ENCODE measurements at places on chromosomes 3 and 15.

- no peak for DNase-seq
These were observed 27.6 kb downstream of the TBC1D2B start for GRCh38 chr15:78049691-78050440.

GRCh38 chr15:68621535-68621934, 42.7 kb downstream of the CORO2B start:
- no peak for DNase-seq

GRCh38 chr3:100710261-100710968, 1.1 kb downstream of the TFG start:
- DNase-seq: peak; percentile 54

DNA sequence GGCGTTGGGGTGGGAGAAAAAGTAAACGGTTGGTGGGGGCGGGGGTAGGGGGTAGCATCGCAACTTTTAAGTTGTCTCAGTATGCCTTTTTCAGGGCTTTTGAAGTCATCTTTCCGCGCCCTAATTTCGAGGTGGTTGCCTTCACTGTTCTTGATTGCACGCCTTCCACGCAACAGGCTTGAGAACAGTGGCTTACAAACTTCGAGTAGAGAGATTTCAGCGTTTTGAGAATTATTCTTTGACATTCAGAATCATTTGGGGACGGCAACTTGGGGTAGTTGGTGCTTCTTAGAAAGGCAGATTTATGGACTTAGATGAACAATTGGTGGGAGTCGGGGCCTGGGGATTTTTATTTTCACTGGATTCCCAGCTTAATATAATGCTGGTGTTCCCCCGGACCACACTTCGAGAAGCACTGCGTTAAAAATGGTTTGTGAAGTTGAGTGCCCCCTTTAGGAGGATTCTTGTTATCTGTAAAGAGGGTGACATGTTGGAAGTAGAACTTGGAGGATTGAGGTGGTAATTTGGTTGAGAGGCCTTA, 880 bp downstream of the PPP4R2 start:
- DNase-seq: peak; percentile 36

- no peak for DNase-seq
These were observed 2.4 kb upstream of the C3orf20 start for GRCh38 chr3:14672588-14672987.

GRCh38 chr15:77497110-77497737, 76.5 kb downstream of the HMG20A start:
- peak; percentile 74 for DNase-seq

GRCh38 chr15:95261546-95261945, 1030.2 kb downstream of the MCTP2 start:
- no peak for DNase-seq

DNA sequence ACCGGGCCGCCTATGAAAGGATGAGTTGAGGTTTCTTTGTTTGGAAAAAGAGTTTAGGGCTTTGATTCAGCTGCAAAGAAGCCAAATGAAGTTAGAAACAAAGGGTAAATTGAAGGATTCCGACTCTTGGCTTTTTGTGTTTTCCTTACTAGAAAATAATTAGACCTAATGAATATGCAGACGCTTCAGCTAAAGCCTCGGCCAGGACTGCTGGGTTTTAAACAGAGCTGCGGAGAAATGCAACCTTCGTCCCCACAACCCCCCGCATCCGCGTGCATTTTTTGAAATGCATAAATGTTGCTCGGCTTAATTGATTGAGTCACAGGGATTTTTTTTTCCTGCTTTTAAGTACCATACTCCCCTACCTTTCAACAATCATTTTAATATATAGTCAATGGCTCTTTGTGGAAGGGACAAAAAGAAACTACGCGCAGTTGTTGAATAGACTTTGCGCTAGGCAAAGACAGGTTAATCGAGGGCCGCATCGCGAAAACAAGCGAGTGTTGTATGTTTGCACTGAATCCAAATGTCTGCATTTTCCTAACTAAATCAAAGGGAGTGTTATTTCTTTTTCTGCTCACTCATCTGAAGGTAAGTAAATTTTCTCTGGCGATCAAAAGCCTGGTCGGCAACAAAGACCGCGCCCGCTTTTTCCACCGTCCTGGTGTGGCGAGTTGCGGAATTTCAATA, 1.3 kb upstream of the ZIC4 start:
- no peak for DNase-seq

DNA sequence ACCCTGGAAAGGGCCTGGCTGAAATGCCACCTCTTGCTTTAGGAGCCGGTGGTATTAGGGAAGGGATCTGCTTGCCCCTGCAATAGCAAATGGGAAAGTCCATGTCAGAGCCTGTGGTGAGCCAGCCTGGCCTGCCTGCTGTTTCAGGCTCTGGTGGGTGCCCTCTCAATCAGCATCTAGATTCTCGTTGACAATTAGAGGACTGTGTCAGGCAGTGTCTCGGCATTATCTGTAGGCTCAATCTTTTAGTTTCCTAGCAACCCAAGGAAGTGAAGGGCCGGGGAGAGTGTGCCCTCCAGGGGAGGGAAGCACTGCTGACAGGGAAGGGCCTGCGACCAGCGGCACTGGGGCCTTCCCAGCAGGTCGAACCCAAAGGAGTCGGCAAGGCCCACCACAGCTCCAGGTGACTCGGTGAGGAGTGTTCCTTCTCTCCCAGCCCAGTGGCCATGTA, 42.1 kb downstream of the TLE3 start:
- DNase-seq: no peak

- DNase-seq: peak; percentile 64
These were observed 85.8 kb downstream of the HMG20A start for GRCh38 chr15:77506311-77507142.

All from adrenal gland (tissue), 19 donors.